ENCODE measurements at places on chromosomes 7 and 10.

DNA sequence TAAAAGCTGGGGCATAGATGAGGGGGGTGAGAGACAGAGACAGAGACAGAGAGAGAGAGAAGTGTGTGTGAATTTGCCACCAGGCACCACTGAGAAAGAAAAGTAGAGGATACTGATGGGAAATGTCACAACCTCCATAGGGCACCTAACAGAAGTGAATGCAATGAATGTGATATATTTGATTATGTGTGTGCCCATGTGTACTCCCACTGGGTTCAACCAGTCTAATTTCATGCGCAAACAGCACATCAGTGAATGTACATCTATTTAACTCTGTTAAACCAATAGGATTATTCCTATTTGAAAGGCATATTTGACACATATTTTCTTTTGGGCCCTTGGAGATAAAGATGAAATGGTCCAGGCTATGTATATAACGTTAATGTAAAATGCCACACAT lies 241.3 kb downstream of the KCNMA1 start:
- no peak for DNase-seq

- DNase-seq, result no peak
Measured at GRCh38 chr7:154684666-154685563, 318.0 kb downstream of the PAXIP1 start.

GRCh38 chr7:138502023-138502767 lies 42.1 kb downstream of the TRIM24 start:
- DNase-seq, result no peak

DNA sequence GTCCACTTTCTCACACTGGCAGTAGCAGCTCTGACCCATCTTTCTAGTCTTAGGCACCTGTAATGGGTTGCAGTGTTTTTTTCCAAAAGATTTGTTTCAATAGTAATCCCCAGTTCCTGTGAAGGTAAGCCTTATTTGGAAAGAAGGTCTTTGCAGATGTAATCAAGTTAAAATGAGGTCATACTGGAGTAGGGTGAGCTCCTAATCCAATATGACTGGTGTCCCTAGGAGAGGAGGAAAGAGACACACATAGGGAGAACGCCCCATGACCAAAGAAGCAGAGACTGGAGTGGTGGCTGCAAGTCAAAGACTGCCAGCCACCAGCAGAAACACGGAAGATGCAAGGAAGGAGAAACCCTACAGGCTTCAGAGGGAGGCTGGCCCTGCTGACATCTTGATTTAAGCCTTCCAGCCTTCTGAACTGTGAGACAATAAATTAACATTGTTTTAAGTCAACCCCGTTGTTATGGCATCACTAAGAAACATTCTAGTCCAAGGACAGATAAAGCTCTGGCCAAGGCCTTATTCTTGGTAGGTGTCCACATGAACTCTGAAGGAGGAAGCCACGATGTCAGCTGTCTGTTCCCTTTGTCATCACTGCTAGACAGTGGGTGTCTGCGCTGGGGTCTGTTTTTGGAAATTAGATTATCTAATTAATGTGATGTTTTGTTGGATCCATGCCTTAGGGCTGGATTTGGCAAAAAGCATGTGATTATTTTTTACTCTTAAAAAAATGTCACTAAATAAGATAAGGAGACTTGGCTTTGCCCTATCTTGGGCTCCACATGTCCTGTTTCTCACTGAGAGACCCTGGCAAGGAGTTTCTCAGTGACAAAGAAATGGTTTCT lies 214.9 kb downstream of the KCNMA1 start:
- DNase-seq, result no peak

GRCh38 chr7:158358926-158359645 lies 228.5 kb downstream of the PTPRN2 start:
- no peak for DNase-seq

GRCh38 chr7:66693331-66693730 lies 47.2 kb upstream of the RABGEF1 start:
- DNase-seq, result no peak

DNA sequence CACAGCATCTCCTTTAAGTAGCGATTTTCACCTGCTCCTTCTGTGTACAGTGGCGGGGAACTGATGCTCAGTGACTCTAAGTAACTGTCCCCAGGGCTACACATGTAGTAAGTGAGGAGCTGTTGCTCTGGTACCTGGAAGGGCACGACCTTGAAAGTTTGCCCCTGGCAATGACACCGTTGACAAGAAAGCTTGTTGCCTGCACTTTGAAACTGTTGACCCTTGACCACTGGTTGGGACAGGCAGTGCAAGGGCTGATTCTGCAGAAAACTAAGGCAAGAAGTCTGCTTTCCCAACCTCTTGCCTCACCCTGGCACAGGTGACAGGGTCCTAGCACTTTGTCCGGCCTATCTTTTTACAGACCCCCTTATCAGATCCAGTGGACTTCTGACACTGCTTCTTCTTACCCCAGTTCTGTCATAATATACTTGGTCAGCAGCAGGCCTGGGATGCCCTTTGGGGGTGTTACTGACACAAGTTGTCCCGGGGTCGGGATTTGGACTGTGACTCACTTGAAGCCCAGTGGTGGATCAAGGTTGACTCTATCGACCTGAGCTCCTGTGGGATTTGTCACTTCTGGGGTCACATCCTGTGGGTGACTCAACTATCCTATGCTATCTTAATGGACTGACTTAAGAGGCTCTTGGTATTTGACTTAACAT lies 5.8 kb downstream of the ACSL5 start:
- no peak for DNase-seq

- DNase-seq, result no peak
Measured at GRCh38 chr10:106609470-106610266, 554.8 kb downstream of the SORCS1 start.

GRCh38 chr7:67854221-67855178 lies 857.9 kb downstream of the TYW1 start:
- no peak for DNase-seq

- no peak for DNase-seq
Measured at GRCh38 chr7:38410056-38410455, 136.6 kb upstream of the TARP start.

DNA sequence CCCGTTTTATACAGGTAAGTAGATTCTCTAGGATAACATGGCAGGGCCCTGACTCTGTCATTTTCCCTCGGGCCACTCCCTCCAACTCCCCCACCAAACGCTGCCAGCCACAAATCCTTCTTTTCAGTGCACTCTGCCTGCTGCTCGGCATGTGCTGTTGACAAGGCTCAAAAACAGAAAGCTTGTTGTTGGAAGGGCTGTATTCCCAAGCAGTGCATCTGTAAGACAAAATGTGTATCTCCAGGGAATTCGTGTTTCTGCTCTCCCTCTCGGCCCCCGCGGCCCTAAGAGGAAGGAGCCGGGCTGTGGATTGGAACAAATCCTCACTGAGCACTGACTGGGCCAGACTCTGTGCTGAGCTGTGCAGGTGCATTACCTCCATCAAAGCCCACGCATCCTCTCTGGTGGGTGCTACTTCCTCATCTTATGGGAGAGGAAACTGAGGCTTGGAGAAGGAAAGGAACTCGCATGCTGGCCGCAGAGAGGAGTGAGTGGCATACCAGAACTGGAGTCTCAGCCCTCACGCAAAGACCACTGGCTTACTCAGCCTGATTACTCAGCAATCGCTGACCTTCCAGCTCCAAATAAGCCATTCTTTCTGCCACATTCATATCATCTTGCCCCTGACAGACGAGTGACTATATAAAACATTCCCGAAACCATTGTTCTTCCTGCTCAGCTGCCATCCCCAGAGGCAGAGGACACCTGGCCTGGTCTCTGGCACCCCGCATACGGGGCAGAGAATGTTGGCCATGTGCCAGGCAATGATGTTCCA lies 33.5 kb upstream of the ENO4 start:
- no peak for DNase-seq

GRCh38 chr10:11588873-11589574 lies 22.4 kb downstream of the USP6NL start:
- no peak for DNase-seq

GRCh38 chr7:21361413-21362125 lies 66.3 kb upstream of the SP4 start:
- DNase-seq, result no peak

GRCh38 chr10:127882801-127883459 lies 9.8 kb downstream of the CLRN3 start:
- no peak for DNase-seq

DNA sequence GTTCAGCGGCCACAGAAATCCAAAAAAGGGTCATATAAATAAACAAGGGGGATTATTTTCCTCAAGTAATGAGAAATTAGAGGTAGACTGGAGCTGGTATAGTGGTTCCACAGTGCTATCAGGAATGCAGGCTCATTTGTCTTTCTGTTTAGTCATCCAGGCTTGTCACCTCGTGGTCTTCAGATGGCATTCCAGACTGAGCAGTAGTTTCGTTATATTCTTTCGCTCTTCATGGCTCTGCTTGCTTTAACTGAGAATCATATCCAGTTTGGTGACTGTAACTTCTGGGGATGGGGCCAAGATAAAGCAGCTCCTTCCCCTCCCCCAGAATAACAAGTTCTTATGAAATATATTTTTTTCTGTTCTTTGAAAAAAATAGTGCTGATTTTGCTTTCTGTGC lies 9.5 kb downstream of the ANKIB1 start:
- DNase-seq, result no peak

DNA sequence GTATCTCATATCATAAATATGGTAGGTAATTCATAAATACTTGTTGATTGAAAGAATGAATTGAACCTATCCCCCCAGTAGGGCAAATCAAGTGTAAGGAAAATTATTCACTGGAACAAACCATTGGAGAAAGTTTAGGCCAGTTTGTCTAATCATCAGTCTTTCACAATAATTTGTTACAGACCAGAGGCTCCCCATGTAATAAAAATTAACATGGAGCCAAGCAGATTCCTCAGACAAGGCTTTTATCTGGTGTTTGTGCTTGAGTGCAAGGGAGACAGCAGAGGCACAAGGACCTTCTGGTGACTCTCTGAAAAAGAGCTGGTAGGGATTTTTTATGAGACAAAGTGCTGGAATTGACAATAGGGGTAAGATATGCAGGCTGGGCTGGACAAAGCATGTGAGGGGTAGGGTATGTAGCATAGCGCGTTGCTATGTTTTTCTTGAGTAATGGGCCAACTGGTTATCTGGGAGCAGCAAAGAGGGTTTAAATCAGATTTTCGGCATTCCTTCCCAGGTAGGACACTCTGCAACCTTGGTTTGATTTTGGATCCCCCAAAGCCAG lies 7.8 kb upstream of the PANK1 start:
- no peak for DNase-seq

GRCh38 chr7:92797693-92798092 lies 38.7 kb downstream of the CDK6 start:
- no peak for DNase-seq

- DNase-seq, result no peak
Measured at GRCh38 chr7:27952456-27953285, 212.7 kb downstream of the TAX1BP1 start.

DNA sequence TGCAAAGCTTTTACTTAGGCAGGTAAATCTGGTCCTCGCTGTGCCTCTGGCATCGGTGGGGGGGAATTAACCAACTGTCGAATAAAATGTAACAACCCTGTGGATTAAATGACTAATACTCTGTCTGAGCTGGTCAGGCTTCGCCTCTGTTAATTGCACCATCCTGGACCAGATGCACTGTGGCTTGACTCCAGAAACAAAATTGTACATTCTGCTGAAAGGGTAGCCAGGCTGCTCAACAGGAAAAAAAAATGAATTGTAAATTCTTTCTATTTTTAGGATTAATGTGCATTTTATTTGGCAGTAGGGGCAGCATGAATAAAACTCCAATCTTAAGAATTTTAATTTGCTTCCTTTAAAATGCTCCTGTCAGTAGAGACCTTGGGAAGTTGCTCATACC lies 389.4 kb downstream of the SORCS1 start:
- no peak for DNase-seq

Data from stimulated activated naive CD8-positive, alpha-beta T cell treated with anti-CD3 and anti-CD28 coated beads, Interleukin-15, amount 100 ng/mL, for 72 hours (primary cell).